ENCODE measurements at places on chromosomes 6 and 20.

GRCh38 chr6:152136449-152136825 is 329.0 kb downstream of the ESR1 start:
- DNase-seq: no peak

DNA sequence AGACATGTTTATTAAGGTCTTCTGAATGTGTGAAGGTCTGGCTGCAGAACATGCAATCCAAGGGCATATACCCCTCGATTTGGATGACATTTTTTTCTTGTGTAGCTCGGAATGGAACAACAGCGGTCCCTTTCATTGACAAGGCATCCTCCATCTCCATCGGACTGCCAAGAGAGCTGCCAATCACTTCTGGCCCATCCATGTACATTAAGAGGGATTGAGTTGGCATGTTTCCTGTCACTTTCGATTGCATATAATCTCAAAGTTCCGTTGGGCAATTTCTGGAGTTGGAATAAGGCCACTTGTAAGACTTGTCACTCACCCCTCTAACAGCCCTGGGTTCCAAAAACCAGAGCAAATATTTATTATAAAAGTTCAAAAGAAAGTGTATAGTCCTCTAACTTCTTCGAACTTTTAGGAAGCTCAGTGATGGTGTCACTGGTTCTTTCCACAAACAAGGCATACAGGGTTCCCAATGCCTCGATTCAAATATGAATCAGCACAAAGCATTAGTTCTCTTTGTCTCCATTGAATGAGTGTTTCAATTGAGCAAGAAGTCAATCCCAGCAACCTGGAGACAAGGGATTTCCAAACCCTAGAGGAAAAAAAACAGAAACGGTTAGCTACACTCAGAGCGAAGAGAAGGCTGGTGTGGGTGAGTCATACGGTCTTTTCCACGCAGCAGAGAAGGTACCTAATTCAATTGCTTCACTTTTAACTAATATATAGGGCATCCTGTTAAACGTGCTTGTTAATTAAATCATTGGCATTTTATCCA is 10.9 kb downstream of the ZNF217 start:
- no peak for DNase-seq

DNA sequence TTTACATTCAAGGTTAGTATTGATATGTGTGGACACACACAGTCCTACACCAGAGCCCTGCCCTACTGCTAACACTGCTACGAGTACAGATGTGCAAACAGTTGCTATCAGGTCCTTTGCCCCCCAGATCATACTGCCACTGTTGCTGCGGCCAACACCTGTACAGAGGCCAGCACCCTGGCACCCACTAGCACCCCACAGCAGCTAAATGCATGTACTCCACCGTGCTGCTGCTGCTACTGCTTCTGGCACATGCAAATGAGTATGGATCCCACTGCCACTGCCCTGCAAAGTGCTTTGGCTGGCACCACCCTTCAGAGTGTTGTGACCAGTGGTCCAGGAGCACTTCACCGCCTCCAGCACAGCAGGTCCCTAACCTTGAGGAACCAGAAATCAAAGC is 621.9 kb downstream of the GRIK2 start:
- DNase-seq: no peak

- DNase-seq: no peak
Measured at GRCh38 chr6:33298773-33299236, at the start of gene RGL2. Gene RGL2 (minus strand): TSS chr6:33298942. CDS start chr6:33298610, 332 bp downstream.

- no peak for DNase-seq
Measured at GRCh38 chr6:109379711-109380110, 2.6 kb downstream of the CD164 start.

DNA sequence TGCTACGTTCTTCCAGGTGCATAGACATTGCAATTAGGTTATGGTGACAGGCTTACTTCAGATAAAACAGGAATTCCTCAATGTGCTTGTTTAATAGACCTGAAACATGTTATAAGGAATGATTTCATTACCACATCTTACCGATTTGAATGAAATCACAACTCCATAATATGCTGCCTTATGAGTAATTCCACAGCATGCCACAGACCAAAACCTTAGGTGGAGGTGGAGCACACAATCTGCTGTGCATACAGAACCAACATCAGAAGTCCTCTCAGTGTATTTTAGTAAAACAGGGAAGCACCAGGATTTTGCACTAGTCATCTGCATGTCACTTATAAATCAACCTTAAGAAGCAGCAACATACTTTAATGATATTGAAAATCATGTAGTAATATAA is 148.9 kb upstream of the TSHZ2 start:
- DNase-seq: no peak

DNA sequence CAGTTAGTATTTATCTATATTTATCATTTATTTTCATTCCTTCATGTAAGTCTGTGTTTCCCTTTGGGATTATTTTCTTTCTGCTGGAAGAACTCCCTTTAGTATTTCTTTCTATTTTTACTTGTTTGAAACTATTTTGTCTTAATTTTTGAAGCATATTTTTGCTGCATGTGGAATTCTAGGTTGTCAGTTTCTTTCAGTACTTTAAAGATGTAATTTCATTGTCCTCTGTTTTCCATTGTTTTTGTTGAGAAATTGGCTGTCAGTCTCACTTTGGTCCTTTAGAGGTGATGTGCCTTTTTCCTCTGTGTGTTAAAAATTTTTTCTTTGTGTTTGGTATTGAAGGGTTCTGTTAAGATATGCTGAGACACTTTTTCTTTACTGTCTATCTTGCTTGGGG is 17.1 kb downstream of the RNF182 start:
- no peak for DNase-seq

- no peak for DNase-seq
Measured at GRCh38 chr6:49743429-49743828, 759 bp downstream of the CRISP3 start.

DNA sequence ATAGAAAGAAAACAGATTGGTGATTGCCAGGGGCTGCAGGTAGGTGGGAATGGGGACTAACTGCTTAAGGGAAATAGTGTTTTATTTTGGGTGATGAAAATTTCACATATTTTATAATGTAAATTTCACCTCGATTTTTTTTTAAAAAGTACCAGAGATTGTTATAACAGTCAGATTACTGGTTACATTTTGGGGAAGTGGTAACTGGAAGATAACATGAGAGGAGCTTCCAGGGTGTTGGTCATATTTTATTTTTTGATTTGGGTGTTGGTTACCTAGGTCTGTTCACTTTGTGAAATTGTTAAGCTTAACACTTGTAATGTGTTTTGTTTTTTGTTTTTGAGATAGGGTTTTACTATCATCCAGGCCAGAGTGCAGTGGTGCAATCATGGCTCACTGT is 17.2 kb upstream of the CRIP3 start:
- DNase-seq: no peak

DNA sequence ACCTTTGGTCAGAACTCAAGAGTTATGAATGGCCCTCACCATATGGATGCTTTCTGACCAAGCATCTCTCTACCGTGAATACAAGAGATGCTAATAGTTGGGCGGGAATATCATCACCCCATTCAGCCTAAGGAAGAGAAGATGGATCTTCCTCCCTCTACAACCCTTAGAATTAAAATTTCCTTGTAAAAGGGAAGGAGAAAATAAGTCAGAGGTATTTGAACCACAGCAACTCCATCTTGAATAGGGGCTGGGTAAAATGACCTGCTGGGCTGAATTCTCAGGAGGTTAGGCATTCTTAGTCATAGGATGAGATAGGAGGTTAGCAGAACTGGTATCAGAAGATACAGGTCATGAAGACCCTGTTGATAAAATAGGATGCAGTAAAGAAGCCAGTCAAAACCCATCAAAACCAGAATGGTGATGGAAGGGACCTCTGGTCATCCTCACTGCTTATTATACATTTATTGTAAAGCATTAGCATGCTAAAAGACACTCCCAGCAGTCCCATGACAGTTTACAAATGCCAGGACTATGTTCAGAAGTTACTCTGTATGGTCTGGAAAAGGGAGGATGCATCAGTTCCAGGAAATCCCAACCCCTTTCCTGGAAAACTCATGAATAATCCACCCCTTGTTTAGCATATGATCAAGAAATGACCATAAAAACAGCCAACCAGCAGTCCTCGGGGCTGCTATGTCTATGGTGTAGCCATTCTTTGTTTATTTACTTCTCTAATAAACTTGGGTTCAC is 101.2 kb downstream of the DTNBP1 start:
- no peak for DNase-seq

DNA sequence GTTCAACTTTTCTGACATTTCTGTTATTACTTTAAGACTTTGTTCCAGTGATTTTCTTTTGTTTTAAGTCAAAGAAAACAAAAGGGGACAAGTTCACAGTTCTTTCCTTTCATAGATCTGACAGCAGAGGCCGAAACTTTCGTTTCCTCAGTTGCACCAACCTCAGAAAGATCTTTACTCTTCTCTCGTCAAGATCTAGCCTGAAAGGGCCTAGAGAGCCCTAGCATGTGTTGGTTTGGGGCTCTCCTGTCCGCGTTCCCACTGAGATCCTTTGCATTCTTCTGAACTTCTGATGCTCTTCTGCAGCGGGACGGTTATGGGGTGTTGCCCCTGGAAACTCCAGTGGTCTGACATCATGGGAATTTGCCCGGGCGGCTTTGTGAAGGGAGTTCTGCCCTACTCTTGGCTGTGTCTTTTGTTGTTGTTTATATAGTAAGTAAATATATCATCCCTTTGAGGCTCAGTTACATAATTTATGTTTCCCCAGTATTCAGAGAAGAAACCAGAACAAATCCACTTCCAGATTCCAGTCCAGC is 129.1 kb downstream of the SASH1 start:
- no peak for DNase-seq

- DNase-seq: no peak
Measured at GRCh38 chr6:34370361-34370760, 22.1 kb downstream of the NUDT3 start.

DNA sequence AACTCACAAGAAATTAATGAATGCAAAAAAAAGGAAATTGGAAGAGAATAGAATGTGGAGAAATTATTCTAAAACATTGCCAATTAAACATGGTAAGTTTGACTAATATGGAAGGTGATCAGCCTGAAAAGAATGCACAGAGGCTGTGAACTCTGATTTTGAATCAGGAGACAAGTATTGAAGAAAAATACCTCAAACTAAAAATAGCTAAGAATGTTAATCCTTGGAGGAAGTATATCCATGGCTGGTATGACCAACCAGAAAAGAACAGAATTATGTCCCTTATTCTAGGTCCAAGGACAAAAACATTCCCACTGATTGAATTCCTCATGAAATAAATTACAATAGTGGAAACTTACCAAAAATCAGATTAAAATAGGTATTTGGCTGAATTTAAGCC is 7.3 kb upstream of the RIMS1 start:
- no peak for DNase-seq

- no peak for DNase-seq
Measured at GRCh38 chr6:26089272-26089671, 2.0 kb downstream of the HFE start.

GRCh38 chr20:62388839-62389600 is 2.1 kb downstream of the RPS21 start:
- DNase-seq: no peak

- no peak for DNase-seq
Measured at GRCh38 chr6:160277546-160277945, 18.9 kb upstream of the SLC22A2 start.

DNA sequence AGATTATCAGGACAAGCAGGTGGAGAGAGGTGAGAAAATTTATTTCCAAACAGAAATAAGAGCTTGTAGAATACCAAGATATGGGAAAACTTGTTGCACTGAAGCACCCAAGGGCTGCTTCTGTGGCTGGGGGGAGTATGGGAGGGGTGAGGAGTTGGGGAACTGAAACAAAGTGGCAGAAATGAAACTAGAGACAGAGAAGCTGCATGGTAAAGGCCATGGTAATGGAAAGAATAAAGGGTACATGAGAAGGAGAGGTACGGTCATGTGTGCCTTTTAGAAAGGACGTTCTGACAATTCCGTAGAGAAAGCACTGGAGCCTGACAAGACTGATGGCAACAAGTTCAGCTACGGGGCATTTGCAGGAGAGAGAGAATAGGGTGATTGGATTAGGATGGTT is 51.6 kb upstream of the RIN2 start:
- no peak for DNase-seq

- DNase-seq: no peak
Measured at GRCh38 chr6:35294308-35294945, 3.2 kb upstream of the DEF6 start.

DNA sequence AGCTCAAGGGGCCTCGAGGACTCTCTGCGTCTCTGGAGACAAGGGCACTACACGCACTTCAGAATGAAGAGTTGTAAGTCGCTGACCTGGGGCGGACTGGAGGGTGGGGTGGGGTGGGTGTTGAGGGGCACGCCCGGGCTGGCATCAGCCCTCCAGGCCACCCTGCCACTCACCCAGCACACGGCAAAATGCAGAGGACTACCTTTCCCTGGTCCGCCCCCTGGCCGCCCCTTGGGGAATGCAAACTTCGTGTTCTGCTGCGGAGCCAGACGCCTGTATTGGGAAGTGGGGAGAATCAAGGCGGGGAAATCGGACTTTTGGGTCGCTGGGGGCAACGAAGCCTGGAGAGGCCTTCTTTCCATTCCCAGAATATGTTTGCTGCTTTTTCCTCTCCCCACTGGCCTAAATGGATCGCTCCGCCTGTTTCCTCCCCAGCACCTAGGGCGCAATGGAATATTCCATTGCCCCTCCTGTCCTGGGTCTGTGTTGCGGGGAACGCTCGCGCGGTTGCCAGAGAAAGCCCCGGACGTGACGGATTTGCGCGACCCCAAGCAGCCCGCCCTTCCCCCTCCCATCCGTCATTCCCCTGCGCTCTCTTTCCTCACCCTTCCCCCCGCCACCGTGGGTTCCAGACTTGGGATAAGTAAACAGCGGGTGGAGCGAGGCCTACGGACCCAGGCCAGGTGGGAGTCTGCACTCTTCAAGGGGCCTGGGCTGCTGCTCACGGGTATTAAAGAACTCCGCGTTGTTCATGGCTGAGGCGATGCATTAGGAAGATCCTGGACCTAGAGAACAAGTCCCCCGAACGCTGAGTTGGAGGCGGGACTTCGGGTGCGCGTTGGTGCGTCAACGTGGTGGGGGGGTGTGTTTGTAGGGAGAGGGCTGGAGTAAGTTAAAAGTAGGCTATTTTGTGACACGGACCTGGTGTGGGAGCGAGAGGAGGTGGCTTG is at the start of gene PPT2:
PPT2 (plus strand) TSS at position 578 of the 950 bp plus-strand sequence. CDS start 454 bp downstream, outside the sequence.
- DNase-seq: peak; percentile 57

All from activated T-cell treated with anti-CD3 and anti-CD28 coated beads for 4 hours (primary cell).